Stimulated activated CD8-positive, alpha-beta memory T cell treated with anti-CD3 and anti-CD28 coated beads, Interleukin-4, amount 100 ng/mL, for 1 hour (primary cell): ENCODE measurements at places on chromosomes 7 and 10.

DNA sequence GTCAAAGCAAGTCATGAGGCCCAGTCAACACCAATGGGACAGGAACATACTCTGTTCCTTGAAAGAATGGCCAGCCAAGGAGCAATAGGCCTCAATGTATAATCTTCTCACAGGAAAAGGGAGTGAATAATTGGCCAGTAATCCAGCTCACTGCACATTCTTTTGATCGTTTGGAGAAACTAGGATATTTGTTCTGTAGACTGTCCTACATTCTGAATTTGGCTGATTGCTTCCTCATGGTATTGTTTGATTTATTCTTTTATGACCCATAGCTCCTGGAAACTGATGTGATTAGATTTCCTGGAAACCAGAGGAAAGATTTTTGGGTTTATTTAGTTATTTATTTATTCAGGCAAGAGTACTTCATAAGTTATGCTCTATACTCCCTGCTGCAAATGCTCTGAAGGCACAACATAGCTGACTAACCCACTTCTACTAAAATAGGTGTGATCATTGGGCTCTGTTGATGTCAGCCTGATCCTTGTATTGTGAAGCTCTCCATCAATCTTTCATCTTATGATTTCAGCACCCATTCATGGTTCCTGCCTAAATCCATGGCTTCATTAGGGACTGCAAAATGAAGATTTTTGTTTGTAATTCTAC is 745.2 kb downstream of the SUGCT start:
- DNase-seq, result no peak

DNA sequence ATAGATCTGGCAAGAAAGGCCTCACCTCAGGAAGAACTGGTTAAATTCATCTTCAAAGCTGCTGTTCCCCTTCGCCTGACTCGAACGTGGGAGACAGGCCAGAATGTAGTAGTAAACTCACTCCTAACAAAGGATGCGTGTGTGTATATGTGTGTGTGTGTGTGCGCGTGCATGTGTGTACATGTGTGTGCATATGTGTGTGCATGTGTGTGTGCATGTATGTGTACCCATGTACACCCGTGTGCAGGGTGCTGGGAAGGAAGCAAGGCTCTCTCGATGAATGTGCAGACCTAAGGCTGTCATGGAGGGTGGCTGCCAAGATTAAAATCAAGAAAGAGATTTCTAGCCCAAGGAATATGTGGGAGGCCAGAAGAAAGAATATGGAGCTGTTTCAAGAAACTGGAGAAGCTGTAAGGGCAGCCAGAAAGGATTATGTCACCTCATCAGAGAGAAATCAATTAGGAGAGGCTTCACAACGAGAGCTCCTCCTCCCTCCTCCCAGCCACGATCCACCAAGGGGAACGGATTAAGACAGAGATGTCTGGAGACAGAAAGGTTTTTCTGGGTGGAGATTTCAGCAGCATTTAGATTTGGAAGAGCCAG is 34.0 kb upstream of the LBX1 start:
- no peak for DNase-seq

DNA sequence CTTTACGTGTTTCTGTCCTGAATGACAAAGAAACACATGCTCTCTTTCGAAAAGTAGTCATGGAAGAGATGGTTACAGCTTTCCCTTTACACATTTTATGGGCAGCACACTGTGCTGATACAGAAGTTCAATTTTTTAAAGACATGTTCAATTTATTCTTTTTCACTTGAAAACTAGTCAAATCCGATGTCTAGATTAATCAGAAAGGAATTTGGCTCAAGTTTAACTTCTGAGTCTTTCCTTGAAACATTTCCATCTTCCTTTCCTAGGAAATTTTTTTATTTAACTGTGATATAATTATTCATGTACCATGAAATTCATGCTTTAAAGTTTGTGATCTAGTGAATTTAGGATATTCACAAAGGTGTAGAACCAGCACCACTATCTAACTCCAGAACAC is 360.1 kb downstream of the TNS3 start:
- DNase-seq, result no peak

DNA sequence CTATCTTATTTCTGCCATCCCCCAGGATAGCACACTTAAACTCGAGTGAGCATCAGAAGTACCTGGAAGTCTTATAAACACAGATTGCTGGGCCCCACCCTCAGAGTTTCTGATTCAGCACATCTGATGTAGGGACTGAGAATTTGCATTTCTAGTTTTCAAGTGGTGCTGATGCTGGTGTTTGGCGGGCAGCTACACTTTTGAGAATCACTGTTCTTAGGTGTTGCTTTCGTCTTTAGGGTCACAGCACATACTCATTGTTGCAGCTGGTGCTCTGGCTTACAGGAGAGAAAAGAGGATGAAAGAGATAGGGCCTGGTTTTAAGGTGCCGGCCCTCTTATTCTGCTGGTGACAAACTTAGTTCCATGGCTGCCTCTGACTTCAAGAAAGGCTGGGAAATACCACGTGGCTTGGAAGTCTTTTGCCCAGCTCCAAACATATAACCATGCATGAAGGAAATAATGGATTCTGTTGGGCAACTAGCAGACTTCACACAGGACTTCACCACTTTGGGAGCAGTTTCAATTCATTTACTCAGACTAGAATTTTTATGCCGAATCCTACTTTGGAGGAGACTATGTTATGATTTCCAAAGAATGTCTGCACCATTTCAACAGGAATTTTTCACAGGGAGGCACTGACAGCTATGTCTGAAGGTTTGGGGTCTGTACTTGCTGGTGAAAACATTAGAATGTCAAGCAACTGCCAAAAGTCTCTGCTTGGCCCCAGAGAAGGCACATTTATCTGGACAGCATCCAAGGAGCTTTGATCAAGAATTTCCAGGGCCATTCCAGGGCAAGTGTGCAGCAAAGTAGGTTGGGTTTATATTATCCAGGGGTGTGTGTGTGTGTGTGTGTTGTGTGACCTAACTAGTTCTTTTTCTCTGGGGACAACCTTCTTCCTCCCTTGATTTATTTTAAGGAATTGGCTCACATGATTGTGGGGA is 6.9 kb upstream of the MINDY4 start:
- no peak for DNase-seq
